IMR-90 (cell line): ENCODE measurements at places on chromosomes 12 and 14.

DNA sequence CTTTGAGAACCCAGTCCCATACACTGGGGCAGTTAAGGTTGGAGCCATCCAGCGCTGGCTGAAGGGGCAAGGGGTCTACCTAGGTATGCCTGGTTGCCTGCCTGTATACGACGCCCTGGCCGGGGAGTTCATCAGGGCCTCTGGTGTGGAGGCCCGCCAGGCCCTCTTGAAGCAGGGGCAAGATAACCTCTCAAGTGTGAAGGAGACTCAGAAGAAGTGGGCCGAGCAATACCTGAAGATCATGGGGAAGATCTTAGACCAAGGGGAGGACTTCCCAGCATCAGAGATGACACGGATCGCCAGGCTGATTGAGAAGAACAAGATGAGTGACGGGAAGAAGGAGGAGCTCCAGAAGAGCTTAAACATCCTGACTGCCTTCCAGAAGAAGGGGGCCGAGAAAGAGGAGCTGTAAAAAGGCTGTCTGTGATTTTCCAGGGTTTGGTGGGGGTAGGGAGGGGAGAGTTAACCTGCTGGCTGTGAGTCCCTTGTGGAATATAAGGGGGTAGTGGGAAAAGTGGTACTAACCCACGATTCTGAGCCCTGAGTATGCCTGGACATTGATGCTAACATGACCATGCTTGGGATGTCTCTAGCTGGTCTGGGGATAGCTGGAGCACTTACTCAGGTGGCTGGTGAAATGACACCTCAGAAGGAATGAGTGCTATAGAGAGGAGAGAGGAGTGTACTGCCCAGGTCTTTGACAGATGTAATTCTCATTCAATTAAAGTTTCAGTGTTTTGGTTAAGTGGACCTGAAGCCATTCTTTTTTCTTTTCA is 9.2 kb downstream of the ERP29 start:
- peaks cover 9% of the 10 kb centered on the region for H3K4me1 ChIP-seq
- H3K27me3 ChIP-seq = no peaks in the 10 kb centered on the region
- DNase-seq = no peak

DNA sequence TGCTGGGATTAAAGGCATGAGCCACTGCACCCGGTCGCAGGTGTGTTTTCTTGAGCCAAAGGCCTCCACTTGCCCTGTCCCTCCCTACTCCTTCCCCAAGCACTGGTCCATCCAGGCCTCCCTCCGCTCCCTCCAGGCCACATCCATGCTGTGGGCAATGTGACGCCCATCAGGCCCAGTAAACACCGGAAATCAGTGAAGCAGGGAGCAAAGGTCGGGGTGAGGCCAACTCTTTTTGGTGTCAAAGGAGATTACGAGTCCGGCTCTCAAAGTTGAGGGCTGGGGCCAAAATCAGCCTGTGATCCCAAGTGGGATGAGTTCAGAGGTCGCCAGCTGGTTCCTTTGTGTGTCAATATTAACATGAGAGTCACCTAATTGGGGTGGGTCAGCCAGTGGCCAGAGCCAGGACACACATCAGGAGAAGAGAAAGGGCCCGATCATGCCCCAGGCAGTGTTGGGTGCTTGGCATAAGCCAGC is 195.7 kb downstream of the RBM19 start:
- no peaks in the 10 kb centered on the region for H3K36me3 ChIP-seq
- no peak overlapping the region for H3K4me3 ChIP-seq
- peaks cover 7% of the 10 kb centered on the region for H3K27me3 ChIP-seq
- no peak overlapping the region for H3K27ac ChIP-seq
- DNase-seq = no peak

- no peaks in the 10 kb centered on the region for H3K27me3 ChIP-seq
- no peak overlapping the region for H3K27ac ChIP-seq
These were observed 12.2 kb downstream of the CEP170B start for GRCh38 chr14:104877066-104877805.

DNA sequence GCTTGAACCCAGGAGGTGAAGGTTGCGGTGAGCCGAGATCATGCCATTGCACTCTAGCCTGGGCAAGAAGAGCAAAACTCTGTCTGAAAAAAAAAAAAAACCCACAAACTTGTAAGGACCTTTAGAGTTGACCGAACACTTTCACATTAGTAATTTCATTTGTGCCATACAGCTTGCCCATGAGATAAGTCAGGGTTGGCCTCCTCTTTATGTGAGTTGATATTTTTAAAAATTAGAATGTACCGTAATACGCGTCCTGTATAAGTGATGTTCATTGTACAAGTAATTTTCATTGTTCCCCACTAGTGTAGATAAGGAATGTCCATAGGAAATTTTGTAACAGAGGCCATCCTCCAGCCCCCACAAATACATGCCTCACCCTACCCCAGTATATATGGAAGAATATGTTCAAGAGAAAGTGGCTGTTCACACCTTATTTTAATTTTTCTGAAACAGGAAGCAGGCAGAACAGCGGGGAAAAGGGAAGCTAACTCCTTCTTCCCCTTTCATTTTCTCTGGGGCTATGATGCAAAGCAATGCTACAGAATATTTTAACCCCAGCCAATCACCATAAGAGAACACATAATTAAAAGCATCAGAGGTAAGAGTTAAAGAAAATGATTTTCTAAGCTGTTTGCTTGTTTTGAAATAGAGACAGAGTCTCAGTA is 31.9 kb upstream of the HIF1A start:
- no peak overlapping the region for H3K4me3 ChIP-seq
- no peaks in the 10 kb centered on the region for H3K36me3 ChIP-seq
- no peak overlapping the region for H3K27ac ChIP-seq
- peaks cover 14% of the 10 kb centered on the region for H3K4me1 ChIP-seq
- no peaks in the 10 kb centered on the region for H3K27me3 ChIP-seq

DNA sequence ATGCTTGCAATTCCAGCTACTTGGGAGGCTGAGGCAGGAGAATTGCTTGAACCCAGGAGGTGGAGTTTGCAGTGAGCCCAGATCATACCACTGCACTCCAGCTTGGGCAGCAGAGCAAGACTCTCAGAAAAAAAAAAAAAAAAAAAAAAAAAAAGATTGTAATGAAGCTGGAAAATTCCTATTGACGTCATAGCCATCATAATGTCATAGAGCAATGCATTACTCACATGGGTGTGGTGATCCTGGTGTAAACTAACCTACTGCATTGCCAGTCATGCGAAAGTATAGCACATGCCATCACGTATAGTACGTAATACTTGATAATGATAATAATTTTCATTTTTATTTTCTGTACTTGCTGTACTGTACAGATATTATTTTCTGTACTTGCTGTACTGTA is 42.7 kb upstream of the NID2 start:
- peak; percentile 87 for DNase-seq
- no peaks in the 10 kb centered on the region for H3K27me3 ChIP-seq
- H3K36me3 ChIP-seq = no peaks in the 10 kb centered on the region
- H3K27ac ChIP-seq = peak overlapping the region; percentile 99
- H3K4me1 ChIP-seq = peaks cover 35% of the 10 kb centered on the region

- no peak overlapping the region for H3K4me3 ChIP-seq
- no peak overlapping the region for H3K27ac ChIP-seq
- no peaks in the 10 kb centered on the region for H3K36me3 ChIP-seq
- DNase-seq = no peak
- no peaks in the 10 kb centered on the region for H3K27me3 ChIP-seq
These were observed 18.2 kb downstream of the CEP128 start for GRCh38 chr14:80923368-80923767.

DNA sequence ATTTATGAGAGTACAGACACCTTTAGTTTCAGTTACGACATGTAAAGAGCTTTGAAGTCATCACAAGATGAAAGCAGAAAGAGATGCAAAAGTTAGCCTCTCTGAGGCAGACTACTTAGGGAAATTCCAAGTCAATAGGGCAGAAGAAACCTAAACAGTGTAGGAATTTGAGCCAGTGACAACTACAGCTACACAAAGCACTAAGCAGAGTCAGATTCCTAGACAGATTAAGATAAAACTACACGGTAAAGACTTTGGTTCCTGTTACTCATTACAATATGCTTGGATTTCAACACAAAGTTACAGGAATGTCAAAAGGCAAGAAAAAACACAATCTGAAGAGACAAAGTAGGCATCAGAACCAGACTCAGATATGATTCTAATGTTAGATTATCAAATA is 1302.3 kb downstream of the FSCB start:
- H3K4me1 ChIP-seq = no peaks in the 10 kb centered on the region
- no peak overlapping the region for H3K4me3 ChIP-seq
- no peaks in the 10 kb centered on the region for H3K27me3 ChIP-seq
- DNase-seq = no peak
- H3K27ac ChIP-seq = no peak overlapping the region

- peaks cover 8% of the 10 kb centered on the region for H3K4me1 ChIP-seq
- H3K36me3 ChIP-seq = no peaks in the 10 kb centered on the region
- H3K27ac ChIP-seq = peak overlapping the region; percentile 76; the same call in 1 of the 2 replicates
- DNase-seq = peak; percentile 68
- H3K27me3 ChIP-seq = no peaks in the 10 kb centered on the region
These were observed 12.5 kb upstream of the GLIPR1L2 start for GRCh38 chr12:75378354-75378753.

DNA sequence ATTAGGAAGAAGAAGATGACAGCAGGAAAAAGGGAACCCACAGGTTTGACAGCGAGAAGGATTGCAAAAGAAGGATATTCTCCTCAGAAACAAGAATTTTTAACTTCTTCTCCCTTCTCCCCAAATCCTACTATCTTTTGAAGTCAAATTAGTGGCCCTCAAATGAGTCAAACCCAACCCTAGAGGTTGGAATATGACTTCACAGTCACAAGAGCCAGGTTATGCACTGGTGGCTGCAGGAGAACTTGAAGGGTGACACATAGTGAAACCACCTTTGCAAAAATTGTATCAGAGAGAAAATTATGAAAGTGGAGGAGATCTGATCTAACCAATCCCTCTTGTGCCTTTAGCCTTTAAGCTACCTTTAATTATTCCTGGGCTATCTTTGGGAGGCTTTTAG is 386.2 kb upstream of the CCDC196 start:
- no peak overlapping the region for H3K27ac ChIP-seq
- no peak overlapping the region for H3K4me3 ChIP-seq
- no peaks in the 10 kb centered on the region for H3K4me1 ChIP-seq
- H3K27me3 ChIP-seq = no peaks in the 10 kb centered on the region
- DNase-seq = no peak

DNA sequence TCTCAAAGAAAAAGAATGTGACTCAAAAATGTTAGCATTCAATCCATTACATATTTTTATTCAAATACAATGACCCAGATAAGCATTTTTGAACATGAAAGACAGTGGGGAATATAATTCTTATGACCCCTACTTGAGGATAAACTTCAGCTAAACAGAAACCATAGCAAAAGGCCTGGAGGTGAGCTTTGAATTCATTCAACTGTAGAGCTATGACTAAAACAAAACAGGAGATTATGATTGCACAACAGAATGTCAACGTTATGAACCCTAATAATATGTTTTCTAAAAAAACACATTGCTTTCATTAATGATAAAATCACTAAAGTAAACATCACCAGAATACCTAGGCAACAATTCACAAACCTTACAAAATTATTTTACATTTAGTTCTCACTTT is 27.8 kb downstream of the EFCAB11 start:
- no peak overlapping the region for H3K27ac ChIP-seq
- H3K4me1 ChIP-seq = peaks cover 4% of the 10 kb centered on the region
- H3K4me3 ChIP-seq = no peak overlapping the region
- H3K27me3 ChIP-seq = no peaks in the 10 kb centered on the region
- DNase-seq = peak; percentile 47
- H3K36me3 ChIP-seq = peaks cover 1% of the 10 kb centered on the region; the same call in 1 of the 2 replicates

DNA sequence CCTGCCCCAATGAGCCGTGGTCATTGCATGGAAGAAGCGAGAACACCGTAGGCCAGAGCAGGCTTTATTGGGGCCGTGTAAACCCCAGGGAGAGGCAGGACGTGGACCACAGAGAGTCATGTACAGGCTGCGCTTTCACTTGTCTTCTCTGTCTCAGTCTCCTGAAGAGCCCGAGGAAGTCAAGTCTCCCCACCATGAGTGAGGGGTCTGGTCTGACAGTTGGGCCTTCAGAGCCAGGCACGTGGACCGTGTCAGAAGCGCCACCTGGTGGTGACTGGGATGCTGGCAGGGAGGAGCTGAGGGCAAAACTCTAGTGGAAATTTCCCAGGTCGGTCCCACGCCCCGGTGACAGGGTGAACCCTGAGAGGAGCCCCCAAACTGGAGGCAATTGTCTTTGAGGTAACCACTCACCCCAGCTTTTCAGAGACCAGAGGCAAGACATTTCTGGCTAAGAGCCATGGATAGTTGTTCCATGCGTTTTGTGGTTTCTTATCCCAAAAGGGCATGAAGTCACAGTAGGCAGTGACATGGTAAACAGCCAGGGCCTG is 17.4 kb downstream of the RPS6KL1 start:
- no peaks in the 10 kb centered on the region; the same call in 1 of the 2 replicates for H3K4me1 ChIP-seq
- H3K27ac ChIP-seq = no peak overlapping the region
- H3K27me3 ChIP-seq = no peaks in the 10 kb centered on the region

GRCh38 chr12:54173066-54173726 is 15.6 kb downstream of the SMUG1 start:
- no peak for DNase-seq
- H3K4me1 ChIP-seq = no peaks in the 10 kb centered on the region

GRCh38 chr14:104856869-104857860 is 7.9 kb upstream of the CEP170B start:
- peaks cover 27% of the 10 kb centered on the region for H3K27me3 ChIP-seq
- H3K27ac ChIP-seq = no peak overlapping the region
- H3K4me1 ChIP-seq = no peaks in the 10 kb centered on the region
- H3K4me3 ChIP-seq = no peak overlapping the region

GRCh38 chr12:4441355-4442335 is 4.0 kb downstream of the FGF6 start:
- no peaks in the 10 kb centered on the region for H3K4me1 ChIP-seq
- peaks cover 14% of the 10 kb centered on the region for H3K27me3 ChIP-seq
- no peak for DNase-seq
- no peak overlapping the region for H3K4me3 ChIP-seq
- H3K36me3 ChIP-seq = no peaks in the 10 kb centered on the region

DNA sequence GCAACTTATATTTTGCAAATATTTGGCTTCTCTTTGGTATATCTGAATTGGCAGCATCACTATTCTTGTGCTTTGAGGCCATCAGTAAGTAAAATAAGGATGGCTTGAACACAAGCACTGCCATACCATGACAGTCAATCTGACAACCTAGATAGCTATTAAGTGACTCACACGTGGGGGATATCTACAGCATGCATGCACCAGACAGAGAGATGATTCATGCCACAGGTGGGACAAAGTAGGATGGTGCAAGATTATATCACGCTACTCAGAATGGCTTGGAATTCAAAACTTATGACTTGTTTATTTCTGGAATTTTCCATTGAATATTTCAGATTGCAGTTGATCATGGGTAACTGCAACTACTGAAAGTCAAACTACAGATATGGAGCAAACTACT is 675.6 kb upstream of the MDGA2 start:
- no peaks in the 10 kb centered on the region for H3K27me3 ChIP-seq
- peak; percentile 66 for DNase-seq
- H3K27ac ChIP-seq = no peak overlapping the region
- no peaks in the 10 kb centered on the region for H3K36me3 ChIP-seq
- H3K4me3 ChIP-seq = no peak overlapping the region
